Thoracic aorta (tissue), 2 donors: ENCODE measurements at places on chromosomes 16 and 17.

DNA sequence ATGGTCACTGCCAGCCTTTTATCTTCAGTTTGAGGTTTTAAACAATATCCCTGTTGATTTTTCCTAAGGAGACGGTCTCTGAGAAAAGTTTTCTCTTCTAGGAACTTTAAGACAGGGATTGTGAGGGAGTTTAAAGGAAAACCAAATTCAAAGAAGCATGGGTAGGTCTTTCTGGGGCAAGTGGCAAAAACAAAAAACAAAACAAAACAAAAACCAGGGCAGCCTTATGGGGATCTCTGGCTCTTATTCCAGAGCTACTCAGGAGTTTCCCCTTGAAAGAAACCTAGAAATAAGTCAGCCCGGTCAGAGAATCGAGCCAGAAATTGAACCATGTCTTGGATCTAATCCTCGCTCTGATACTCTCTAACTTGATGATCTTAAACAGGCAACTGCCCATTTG lies 424.5 kb downstream of the GRIN2A start:
- no peaks in the 10 kb centered on the region for H3K27me3 ChIP-seq
- H3K4me1 ChIP-seq, result no peaks in the 10 kb centered on the region
- no peak for DNase-seq
- no peaks in the 10 kb centered on the region for H3K36me3 ChIP-seq
- no peak overlapping the region for H3K27ac ChIP-seq

DNA sequence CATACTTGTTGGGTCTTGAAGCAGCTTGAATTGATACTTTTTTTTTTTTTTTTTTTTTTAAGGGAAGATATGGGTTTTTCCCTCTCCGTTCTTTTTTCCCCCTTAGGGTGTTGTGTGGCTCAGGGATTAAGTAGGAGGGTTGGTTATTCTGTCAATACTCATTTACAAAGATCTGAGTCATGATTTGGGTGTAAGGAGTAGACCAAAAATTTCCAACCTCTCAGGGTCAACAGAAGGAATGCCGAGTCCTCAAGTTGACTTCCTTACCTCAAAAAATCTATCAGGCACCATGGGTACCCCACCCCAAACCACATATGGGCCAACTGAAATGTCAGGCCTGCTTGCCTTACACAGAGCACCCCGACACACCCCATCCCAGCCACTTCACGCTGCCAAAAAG lies 230.5 kb downstream of the CCDC182 start:
- peaks cover 4% of the 10 kb centered on the region for H3K4me1 ChIP-seq
- DNase-seq, result no peak
- H3K4me3 ChIP-seq, result no peak overlapping the region
- no peaks in the 10 kb centered on the region for H3K36me3 ChIP-seq

GRCh38 chr16:10554569-10554968 lies 25.8 kb downstream of the EMP2 start:
- peaks cover 56% of the 10 kb centered on the region for H3K4me1 ChIP-seq
- no peaks in the 10 kb centered on the region for H3K27me3 ChIP-seq
- no peak overlapping the region for H3K4me3 ChIP-seq
- H3K27ac ChIP-seq, result no peak overlapping the region

DNA sequence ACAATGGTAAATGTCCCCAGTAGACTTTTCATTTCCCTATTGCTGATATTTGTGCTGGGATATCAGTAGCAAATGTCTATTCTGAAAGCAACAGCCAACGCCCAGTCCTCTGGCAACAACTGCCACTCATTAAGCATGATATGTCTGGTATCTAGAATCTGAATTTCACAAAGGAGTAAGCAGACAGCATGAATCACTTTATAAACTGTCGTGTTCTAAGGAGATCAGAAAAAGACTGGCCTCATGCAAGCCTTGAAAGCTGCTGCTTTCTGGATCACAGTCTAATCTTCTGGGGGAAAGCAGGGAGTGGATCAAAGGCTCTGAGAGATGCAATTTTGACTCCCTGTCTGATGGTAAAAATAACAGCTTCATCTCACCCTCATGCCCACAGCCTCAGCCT lies 153.1 kb upstream of the NOG start:
- H3K4me1 ChIP-seq, result no peaks in the 10 kb centered on the region
- no peak for DNase-seq
- H3K27ac ChIP-seq, result no peak overlapping the region
- no peaks in the 10 kb centered on the region for H3K36me3 ChIP-seq
- no peaks in the 10 kb centered on the region for H3K27me3 ChIP-seq

DNA sequence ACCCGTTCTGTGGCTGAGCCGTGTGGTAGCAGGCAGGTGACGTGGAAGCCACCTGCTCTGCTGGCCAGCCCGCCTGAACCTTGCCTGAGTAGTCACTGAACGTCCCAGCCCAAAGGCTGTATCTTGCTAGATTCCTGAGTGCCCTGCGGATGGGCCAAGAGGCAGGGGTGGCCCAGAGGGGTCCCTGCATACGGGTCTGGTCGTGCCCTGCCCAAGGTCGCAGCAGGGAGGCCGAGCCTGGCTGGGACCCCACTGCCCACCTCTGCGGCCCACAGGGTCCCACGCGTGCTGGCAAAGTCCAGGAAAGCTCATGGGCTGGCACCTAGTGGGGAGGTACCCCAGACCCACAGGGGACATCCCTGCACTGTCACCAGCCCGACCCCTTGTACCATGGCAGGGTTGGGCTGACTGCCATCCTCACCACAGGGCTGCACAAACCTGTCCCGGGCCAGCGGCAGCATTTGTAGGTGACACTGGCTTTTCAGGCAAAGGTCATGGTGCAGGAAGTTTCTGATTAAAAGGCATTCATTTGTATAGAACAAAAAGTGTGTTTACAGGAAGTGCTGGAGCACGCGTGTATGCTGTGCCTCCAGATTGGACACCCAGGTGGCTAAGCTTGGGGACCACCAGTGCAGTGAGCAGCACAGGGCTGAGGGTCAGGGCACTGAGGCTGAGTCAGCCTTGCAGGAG lies 45.1 kb upstream of the ZC3H18 start:
- no peak for DNase-seq
- H3K27ac ChIP-seq, result no peak overlapping the region
- no peaks in the 10 kb centered on the region for H3K36me3 ChIP-seq
- no peaks in the 10 kb centered on the region for H3K4me1 ChIP-seq

DNA sequence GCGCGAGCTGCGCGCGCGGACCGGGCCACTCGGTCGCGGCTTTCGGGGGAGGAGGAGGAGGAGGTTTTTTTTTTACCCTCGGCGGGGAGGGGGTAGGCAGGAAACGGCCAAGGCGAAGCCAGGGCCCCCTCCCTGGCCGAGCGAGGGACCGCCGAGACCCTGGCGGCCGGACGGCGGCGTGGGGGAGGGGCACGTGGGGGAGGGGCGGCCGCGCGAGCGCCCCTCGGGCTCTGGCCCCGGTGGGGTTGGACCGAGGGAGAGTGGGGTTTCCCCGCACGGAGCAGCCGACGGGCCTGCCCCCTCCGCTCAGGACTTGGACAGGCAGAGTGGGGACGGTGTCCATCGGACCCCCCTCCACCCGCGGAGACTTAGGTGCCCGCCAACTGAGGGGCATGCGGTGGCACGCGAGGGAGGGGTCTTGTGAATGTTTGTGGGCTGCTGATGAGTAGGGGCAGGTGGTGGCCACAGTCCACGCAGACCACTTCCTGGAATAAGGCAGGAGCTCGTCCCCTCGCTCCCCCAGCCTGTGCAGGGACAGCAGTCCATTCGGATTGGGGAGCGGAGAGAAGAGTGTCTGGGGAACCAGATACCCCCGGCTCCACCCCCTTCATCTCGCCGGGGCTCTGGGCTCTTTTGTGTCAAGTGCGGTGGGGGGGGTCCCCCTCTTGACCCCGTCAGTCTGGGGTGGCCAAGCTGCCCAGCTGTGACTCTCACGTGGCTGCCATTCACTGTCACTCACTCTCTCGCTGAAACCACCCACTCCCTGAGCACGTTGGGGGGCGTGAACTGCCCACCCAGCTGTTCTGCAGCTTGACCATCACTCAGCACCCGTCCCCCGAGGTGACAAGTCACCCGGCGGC lies 3.0 kb upstream of the CHD3 start:
- H3K36me3 ChIP-seq, result peaks cover 2% of the 10 kb centered on the region
- H3K4me1 ChIP-seq, result peaks cover 67% of the 10 kb centered on the region
- DNase-seq, result no peak
- H3K27me3 ChIP-seq, result no peaks in the 10 kb centered on the region
- H3K27ac ChIP-seq, result peak overlapping the region; percentile 91
- peak overlapping the region; percentile 94 for H3K4me3 ChIP-seq

DNA sequence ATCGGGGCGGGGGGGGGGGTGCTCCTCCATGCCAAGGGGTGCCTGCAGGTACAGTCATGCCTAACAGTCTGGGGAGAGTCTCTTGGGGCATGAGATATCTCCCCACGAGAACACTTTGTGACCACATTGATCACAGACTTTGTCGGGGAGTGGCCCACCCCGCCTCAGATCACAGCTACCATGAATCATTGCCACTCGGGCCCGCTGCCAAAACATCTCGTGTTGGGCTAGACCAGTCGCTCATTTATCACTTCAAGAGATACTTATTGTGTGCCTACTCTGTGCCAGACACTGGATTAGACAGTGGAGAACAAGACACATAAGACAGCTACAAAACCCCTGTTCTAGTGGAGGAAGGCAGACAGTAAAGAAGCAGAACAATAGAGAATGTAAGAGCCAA lies 72.6 kb downstream of the CLEC16A start:
- no peak for DNase-seq
- H3K27me3 ChIP-seq, result no peaks in the 10 kb centered on the region
- H3K36me3 ChIP-seq, result peaks cover 7% of the 10 kb centered on the region
- no peak overlapping the region for H3K27ac ChIP-seq
- no peaks in the 10 kb centered on the region for H3K4me1 ChIP-seq

DNA sequence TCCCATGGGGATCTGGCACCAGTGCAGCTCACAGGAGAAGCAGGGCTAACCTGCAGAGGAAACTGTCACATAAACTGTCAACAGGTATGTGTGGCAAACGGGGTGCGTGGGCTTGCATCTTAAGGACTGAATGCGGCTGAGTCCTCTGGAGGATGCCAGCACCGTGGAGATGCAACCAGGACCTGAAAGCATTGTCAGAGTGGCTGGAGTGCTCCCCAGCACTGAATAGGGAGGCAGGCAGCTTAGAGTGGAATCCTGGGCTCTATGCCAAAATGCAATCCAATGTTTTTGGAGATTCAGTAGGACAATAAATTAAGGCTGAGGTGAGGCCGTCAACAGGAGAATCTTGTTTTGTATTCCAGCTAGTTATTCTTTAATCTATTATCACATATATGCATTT lies 21.3 kb upstream of the SALL1 start:
- H3K4me3 ChIP-seq, result no peak overlapping the region
- H3K4me1 ChIP-seq, result no peaks in the 10 kb centered on the region
- no peak overlapping the region for H3K27ac ChIP-seq
- DNase-seq, result no peak
- H3K27me3 ChIP-seq, result no peaks in the 10 kb centered on the region
- no peaks in the 10 kb centered on the region for H3K36me3 ChIP-seq

GRCh38 chr16:50550866-50551641 lies 2.9 kb downstream of the NKD1 start:
- H3K27me3 ChIP-seq, result no peaks in the 10 kb centered on the region
- H3K4me1 ChIP-seq, result peaks cover 19% of the 10 kb centered on the region
- peak overlapping the region; percentile 33 for H3K27ac ChIP-seq

GRCh38 chr17:66459811-66460270 lies 157.4 kb downstream of the PRKCA start:
- H3K27ac ChIP-seq, result no peak overlapping the region
- no peaks in the 10 kb centered on the region for H3K4me1 ChIP-seq
- no peaks in the 10 kb centered on the region for H3K27me3 ChIP-seq

DNA sequence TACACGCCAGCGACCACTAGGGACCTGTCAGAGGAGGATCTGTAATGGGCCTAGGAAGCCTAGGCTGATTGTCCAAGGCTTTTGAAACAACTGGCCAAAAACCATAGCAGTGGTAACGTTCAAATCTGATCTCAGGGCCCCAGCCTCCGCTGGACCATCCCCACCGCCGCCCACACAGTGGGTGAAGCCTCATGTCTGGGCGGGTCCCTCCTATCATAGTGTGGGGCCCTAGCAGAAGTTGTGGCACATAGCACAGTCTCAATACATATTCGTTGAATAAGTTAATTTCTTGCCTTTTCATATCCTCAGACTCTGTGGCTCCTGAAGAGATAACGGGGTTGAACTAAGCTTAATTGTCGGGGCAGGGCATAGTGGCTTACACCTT lies 818 bp downstream of the DPH1 start:
- H3K27me3 ChIP-seq, result no peaks in the 10 kb centered on the region
- H3K27ac ChIP-seq, result no peak overlapping the region
- no peak for DNase-seq
- H3K4me3 ChIP-seq, result peak overlapping the region; percentile 88
- peaks cover 5% of the 10 kb centered on the region for H3K36me3 ChIP-seq

GRCh38 chr16:6484935-6485334 lies 847.7 kb upstream of the RBFOX1 start:
- DNase-seq, result no peak
- H3K4me1 ChIP-seq, result no peaks in the 10 kb centered on the region
- H3K4me3 ChIP-seq, result no peak overlapping the region

DNA sequence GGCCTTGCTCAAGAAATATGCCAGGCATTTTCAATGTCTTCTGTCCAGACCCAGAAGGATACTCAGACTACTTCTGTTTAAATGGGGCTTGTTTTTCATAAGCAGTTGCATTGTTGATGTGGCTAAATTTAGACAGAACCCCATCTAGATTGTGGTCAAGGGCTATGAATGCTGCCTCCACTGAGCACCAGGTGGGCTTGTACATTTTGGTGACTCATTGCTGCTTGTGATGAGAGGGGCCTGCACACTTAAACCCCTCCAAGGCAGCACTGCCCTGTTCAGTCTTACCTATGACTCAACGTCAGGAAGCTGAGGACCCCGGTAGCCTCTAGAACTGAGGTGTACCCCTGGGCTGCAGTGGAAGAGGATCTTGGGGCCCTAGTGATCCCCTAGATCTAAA lies 144.0 kb downstream of the PRKCA start:
- no peak overlapping the region for H3K4me3 ChIP-seq
- no peaks in the 10 kb centered on the region for H3K4me1 ChIP-seq
- DNase-seq, result no peak
- no peak overlapping the region for H3K27ac ChIP-seq
- H3K36me3 ChIP-seq, result no peaks in the 10 kb centered on the region

DNA sequence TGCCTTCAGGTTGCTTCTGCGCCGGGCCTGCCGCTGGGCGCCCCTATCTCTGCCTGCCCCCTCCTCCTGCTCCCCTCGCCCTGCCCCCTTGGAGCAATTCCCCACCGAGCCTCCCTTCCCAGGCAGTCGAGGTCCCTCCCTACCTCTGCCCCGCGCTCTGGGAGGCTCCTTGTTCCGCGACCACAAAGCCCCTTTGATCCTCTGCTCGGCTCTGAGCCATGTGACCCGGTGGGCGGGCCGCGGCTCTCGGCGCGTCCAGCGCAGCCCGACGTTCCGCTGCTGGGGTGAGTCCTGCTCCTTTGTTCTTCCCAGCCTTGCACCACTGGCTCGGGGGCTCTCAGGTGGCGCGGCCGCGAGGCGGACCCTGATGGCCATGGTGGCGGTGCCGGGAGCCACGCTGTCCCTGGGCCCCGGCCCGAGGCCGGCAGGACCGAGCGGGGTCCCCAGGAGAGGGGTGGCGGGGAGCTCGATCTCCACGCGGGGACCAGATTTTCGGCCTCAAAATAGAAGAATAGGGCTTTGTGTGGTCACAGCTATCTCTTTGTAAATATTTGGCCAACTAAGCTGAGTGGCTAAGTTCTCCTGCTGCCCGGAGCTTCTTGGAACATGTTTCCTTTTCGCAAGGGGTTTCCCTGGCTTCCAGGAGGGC lies 310.6 kb downstream of the SEC14L1 start:
- H3K36me3 ChIP-seq, result peaks cover 2% of the 10 kb centered on the region
- H3K4me1 ChIP-seq, result peaks cover 53% of the 10 kb centered on the region
- peak overlapping the region; percentile 49 for H3K27ac ChIP-seq
